ENCODE measurements at places on chromosomes 5 and 9. TPM values are rescaled to one million over a fixed set of nuclear protein-coding genes. Genes with fewer than 3 reads are reported as not detected.

The OLFML2A gene
- 0.95 TPM for polyA plus RNA-seq

The ACTL7A gene
- polyA plus RNA-seq = not detected

The DDX4 gene
- polyA plus RNA-seq = 0.02 TPM

The ADAMTSL2 gene
- polyA plus RNA-seq = 9.0 TPM

The LCN9 gene
- polyA plus RNA-seq = not detected

The CATSPER3 gene
- polyA plus RNA-seq = 2.2 TPM

The CARD6 gene
- 1.9 TPM for polyA plus RNA-seq

The ATP6V0E1 gene
- polyA plus RNA-seq = 115 TPM

DNA sequence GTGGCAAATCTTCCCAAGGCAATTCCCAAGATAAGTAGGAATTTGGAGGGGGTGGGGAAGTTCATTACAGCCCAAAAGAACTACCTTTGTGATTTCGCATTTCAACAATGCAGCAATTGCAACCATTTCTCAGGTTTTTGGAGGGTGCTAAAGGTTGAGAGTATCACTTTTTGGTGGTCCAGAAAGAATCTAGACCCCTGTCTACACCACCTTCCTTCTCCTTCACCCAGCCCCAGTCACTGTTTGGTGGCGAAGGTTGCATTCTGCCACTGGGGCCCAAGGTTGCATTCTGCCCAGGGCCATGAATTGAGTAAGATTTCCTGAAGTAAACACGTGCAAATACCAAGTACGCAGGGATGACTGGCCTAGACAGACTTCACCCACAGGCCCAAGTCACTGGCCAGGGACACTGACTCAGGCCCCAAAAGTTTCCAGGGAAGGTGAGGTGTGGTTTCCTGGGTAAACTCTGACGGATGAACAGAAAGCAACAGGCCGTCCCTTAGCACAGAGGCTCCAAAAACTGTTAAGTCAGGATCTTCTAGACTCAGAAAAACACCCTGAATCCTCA is 5.7 kb downstream of the PDE6A start:
- no peak for DNase-seq
- no peak overlapping the region for H3K4me3 ChIP-seq
- H3K4me1 ChIP-seq = no peaks in the 10 kb centered on the region

DNA sequence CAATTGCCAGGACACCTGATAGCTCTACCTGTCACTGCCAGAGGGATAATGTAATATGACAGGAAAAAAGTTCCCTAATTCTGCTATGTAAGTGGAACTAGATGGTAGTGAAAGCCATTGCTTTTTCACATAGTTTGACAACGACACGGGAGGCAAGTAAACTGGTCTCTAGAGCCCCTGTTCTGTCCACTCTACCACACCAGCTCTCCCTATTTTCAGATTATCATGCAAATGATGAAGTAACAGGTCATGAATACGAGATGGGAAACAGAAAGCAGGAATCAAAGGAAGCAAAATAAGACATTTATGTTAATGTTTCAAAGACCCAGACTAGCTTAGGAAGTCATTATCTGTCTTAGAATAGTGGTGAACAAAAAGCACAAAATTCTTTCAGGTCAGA is 56.2 kb downstream of the TAF11L14 start:
- no peaks in the 10 kb centered on the region for H3K27me3 ChIP-seq
- no peak overlapping the region for H3K27ac ChIP-seq
- no peak overlapping the region for H3K4me3 ChIP-seq
- H3K4me1 ChIP-seq = no peaks in the 10 kb centered on the region

DNA sequence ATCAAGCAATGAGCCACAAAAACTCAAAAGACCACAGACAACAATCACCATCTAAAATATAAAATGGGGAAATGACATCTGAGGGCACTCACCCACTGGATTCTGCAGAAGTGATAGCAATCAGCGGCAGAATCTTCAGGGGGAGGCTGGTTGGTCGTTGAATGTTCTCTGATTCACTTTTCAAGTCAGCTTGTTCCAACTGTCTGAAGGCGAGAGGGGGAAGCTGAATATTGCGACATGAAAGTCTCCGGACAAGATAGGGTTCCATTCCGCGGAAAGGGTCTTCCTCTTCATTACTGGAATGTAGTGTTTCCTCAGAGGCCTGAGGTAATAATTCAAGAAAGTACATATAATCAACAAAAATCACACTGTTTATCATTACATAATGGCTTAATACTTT is 94.9 kb upstream of the PDE4D start:
- no peak overlapping the region for H3K4me3 ChIP-seq
- H3K27me3 ChIP-seq = no peaks in the 10 kb centered on the region
- H3K4me1 ChIP-seq = no peaks in the 10 kb centered on the region
- no peak for DNase-seq

DNA sequence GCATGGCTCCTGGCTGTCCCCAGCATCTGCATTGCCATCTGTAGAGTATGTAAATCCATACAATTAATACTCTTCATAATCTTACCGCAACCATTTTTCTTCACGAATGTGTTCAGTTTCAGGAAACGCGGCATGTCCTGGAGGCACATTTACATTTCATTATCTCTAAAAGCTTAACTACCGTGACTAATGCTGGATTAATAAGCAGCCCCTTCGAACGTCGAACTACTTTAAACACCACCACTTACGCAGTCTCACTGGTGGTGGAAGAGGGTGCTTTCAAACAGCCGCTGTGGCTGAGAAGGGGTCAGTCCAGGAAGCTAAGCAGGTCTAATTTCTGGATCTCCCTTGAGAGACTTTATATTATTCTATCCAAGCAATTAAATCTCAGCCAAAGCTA is 85.6 kb downstream of the C5orf15 start:
- H3K27me3 ChIP-seq = no peaks in the 10 kb centered on the region
- H3K36me3 ChIP-seq = no peaks in the 10 kb centered on the region
- H3K4me3 ChIP-seq = no peak overlapping the region

DNA sequence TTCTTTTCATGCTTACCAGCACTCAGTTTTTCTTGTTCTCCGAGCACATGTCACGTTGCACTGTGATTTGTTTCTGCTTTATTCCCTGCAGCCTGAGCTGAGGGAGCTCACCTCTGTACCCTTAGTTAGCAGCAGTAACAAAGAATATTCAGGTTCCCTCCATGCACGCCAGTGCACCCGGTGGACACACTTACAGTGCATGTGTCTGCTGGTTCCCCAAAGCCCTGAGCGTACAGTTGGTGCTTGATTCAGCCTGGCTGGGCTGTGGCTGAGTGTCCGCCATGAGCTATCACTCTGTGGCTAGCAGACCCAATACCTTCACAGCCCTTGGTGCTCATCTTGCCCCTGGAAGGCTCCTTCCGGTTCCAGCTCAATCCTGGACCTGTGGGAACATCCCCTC is 93.5 kb downstream of the MVB12B start:
- H3K36me3 ChIP-seq = no peaks in the 10 kb centered on the region
- no peak overlapping the region for H3K4me3 ChIP-seq
- H3K27me3 ChIP-seq = no peaks in the 10 kb centered on the region
- H3K27ac ChIP-seq = no peak overlapping the region

- no peak overlapping the region for H3K4me3 ChIP-seq
- H3K36me3 ChIP-seq = no peaks in the 10 kb centered on the region
- no peaks in the 10 kb centered on the region for H3K27me3 ChIP-seq
Observed at GRCh38 chr5:137567226-137567625, 68.1 kb upstream of the SPOCK1 start.

- H3K4me1 ChIP-seq = no peaks in the 10 kb centered on the region
- no peaks in the 10 kb centered on the region for H3K27me3 ChIP-seq
- H3K4me3 ChIP-seq = no peak overlapping the region
- H3K27ac ChIP-seq = no peak overlapping the region
- no peaks in the 10 kb centered on the region for H3K36me3 ChIP-seq
Observed at GRCh38 chr9:14349447-14350348, 35.8 kb upstream of the NFIB start.

- no peak overlapping the region for H3K4me3 ChIP-seq
- H3K36me3 ChIP-seq = no peaks in the 10 kb centered on the region
- no peak for DNase-seq
Observed at GRCh38 chr9:21835121-21835520, 32.7 kb downstream of the MTAP start.

DNA sequence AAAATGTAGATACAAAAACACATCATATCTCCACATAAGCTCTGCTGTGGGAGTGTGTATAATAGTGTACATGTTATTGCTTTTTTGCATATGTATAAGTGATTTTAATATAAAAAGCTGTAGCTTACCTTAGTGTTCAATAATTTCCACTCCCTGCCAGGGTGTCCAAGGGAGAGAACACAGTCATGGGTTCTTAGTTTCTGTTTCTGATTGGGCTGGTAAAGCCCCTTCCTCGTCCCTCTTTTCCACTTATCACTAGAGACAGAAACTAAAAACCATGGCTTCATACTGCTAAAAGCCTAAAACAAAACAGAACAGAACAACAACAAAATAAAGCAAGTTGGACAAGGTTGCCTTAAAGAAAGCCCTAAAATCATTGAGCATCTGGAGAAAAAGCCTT is 74.4 kb upstream of the S1PR3 start:
- peak overlapping the region; percentile 46 for H3K27ac ChIP-seq
- H3K4me3 ChIP-seq = no peak overlapping the region
- H3K4me1 ChIP-seq = peaks cover 6% of the 10 kb centered on the region
- H3K27me3 ChIP-seq = no peaks in the 10 kb centered on the region
- no peak for DNase-seq

- H3K27me3 ChIP-seq = peaks cover 4% of the 10 kb centered on the region
- no peak overlapping the region for H3K27ac ChIP-seq
- DNase-seq = no peak
- peaks cover 4% of the 10 kb centered on the region for H3K4me1 ChIP-seq
- H3K4me3 ChIP-seq = no peak overlapping the region
Observed at GRCh38 chr9:34630402-34631154, 1.7 kb upstream of the ARID3C start.

DNA sequence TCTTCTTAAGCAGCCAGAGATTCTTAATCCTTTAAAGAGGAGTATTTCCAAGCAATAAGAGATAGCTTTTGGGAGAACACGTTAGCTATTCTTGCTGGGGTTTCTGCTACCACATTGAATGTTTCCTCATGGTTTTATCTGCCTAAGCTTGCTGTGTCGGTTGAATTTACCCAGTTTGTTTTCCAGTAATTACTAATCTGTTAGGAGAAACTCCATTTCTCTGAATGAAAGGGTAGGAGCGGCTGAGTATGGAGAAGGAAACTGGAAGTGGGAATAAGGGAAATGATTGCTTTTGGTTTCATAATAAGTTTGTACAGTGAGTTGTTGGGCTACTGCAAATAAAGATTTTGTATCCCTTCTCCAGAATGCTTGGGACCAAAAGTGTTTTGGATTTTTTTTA is 1.2 kb downstream of the JAK2 start:
- H3K36me3 ChIP-seq = no peaks in the 10 kb centered on the region
- H3K4me1 ChIP-seq = peaks cover 7% of the 10 kb centered on the region
- no peaks in the 10 kb centered on the region for H3K27me3 ChIP-seq
- H3K4me3 ChIP-seq = peak overlapping the region; percentile 86
- no peak for DNase-seq
- H3K27ac ChIP-seq = peak overlapping the region; percentile 98

DNA sequence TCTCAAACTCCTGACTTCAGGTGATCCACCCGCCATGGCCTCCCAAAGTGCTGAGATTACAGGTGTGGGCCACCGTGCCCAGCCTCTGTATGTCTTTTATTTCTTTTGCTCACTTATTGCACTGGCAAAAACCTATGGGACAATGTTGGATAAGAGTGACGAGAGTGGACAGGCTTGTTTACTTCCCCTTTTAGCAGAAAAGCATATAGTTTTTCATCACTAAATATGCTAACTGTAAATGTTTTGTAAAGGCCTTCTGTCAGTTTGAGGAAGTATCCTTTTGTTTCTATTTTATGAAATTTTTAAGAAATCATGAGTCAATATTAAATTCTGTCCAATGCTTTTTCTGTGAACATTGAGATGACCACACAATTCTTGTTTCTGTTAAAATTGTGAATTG is 103.3 kb downstream of the AUH start:
- DNase-seq = no peak
- no peaks in the 10 kb centered on the region for H3K27me3 ChIP-seq
- H3K36me3 ChIP-seq = no peaks in the 10 kb centered on the region
- H3K27ac ChIP-seq = no peak overlapping the region
- peaks cover 14% of the 10 kb centered on the region for H3K4me1 ChIP-seq

GRCh38 chr9:88053856-88054501 is 79.6 kb upstream of the CDK20 start:
- no peak for DNase-seq
- no peak overlapping the region for H3K4me3 ChIP-seq
- no peaks in the 10 kb centered on the region for H3K36me3 ChIP-seq
- H3K27ac ChIP-seq = no peak overlapping the region
- H3K27me3 ChIP-seq = no peaks in the 10 kb centered on the region

DNA sequence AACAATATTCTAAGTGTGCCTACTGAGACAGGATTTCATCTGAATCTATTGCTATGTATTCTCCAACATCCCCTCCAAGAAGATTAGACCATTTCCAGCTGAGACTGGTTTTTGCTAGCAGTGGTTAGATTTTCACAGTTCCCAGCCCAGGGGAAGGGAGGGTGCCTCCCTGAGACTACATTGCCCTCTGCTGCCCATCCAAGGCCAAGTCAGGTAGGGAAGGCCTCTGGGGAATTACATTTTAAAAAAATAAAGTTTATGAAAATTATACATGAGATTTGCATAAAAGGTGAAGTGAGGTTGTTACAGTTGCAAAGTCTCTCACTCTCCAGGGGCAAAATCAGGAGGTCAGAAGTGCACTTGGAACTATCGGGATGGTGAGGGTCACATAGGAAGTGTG is 28.0 kb upstream of the SYK start:
- no peak for DNase-seq
- H3K36me3 ChIP-seq = no peaks in the 10 kb centered on the region
- no peak overlapping the region for H3K27ac ChIP-seq
- H3K4me1 ChIP-seq = no peaks in the 10 kb centered on the region

- no peaks in the 10 kb centered on the region for H3K36me3 ChIP-seq
- no peak for DNase-seq
- H3K27ac ChIP-seq = no peak overlapping the region
- H3K4me3 ChIP-seq = no peak overlapping the region
- no peaks in the 10 kb centered on the region for H3K27me3 ChIP-seq
Observed at GRCh38 chr5:146626936-146627335, 110.9 kb upstream of the GPR151 start.
